M059J (cell line): ENCODE measurements at places on chromosomes 11 and 22.

GRCh38 chr11:128765104-128765503, 71.2 kb downstream of the FLI1 start:
- no peak for DNase-seq

GRCh38 chr11:94740083-94741021, 27.8 kb upstream of the AMOTL1 start:
- peak; percentile 64 for DNase-seq

DNA sequence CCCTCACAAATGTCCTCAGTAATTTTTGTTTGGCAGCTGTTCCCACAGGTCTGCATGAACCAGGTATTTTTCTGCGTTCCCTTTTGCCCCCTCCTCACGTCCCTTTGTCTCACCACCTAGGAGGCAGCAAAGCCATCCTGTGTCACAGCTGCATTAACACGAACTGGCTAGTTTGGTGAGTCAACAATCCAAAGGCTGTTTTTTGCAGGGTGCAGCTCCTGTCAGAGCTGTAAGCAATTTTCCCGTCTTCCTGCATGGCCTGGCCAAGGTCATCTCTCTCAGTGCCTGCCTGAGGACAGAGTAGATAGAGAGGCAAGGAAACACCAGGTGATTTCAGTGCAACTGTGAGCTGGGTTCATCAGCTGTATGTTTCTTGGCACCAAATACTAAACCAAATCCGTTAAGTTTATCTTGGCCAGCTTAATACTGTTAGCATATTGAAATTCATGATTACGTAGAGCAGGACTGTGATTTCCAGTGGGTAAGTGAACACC, 20.6 kb upstream of the VSIG10L2 start:
- DNase-seq, result no peak

GRCh38 chr11:46658259-46658658, 40.9 kb downstream of the ATG13 start:
- peak; percentile 35 for DNase-seq

GRCh38 chr11:128213461-128213860, 373.9 kb downstream of the ETS1 start:
- DNase-seq, result no peak
